ENCODE measurements at places on chromosomes 7 and 10. TPM values are rescaled to one million over a fixed set of nuclear protein-coding genes. Genes with fewer than 3 reads are reported as not detected.

The PDIA4 gene
- 44.8 TPM for total RNA-seq

The PLAU gene
- total RNA-seq = 0.30 TPM

The ARPC1B gene
- total RNA-seq = 170 TPM

The XRCC2 gene
- 1.5 TPM for total RNA-seq

The GNAT3 gene
- not detected for total RNA-seq

DNA sequence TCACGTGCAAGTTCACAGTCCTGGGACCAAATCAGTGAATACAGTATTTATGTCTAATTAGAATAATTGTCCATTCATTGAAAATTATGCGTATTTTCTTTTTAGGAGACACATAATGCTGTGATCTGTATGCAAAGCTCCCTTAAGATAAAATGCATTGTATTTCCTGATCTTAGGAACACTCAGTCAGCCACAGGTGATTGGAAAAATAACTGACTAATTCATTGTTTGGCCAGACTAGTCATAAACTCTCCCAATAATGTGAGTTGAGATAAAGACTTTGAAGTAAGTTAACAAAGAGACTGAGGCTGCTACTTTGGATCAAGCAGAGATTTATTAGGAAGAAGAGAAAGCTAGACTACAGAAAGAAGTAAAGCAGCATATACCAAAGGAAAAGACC lies 182.2 kb downstream of the GNAI1 start:
- H3K4me3 ChIP-seq = no peak overlapping the region
- no peak overlapping the region for H3K27ac ChIP-seq
- H3K27me3 ChIP-seq = no peaks in the 10 kb centered on the region
- no peaks in the 10 kb centered on the region for H3K36me3 ChIP-seq

GRCh38 chr7:122304996-122305421 lies 459 bp upstream of the FEZF1 start:
- H3K36me3 ChIP-seq = peaks cover 5% of the 10 kb centered on the region
- no peak overlapping the region for H3K27ac ChIP-seq
- no peak for DNase-seq
- H3K4me3 ChIP-seq = no peak overlapping the region
- peaks cover 3% of the 10 kb centered on the region for H3K4me1 ChIP-seq

GRCh38 chr7:34096777-34097176 lies 191.4 kb downstream of the BMPER start:
- no peaks in the 10 kb centered on the region for H3K4me1 ChIP-seq
- no peak for DNase-seq
- H3K27ac ChIP-seq = no peak overlapping the region
- no peak overlapping the region for H3K4me3 ChIP-seq

DNA sequence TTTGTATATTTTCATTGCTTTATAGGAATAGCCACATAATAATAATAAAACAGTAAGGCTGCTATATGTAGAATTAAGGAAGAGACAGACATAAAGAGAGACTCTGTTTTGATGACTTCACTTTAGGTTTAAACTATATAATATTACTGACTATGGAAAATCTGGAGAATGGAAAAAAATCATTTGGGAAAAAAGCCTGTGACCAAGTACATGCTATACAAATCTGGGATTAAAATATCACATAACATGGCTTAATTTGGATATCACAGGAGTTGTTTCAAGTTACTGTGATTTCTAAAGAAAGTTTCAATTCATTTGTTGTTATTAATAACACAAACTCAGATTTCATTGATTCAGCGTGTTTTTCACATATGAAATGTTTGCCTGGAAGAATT lies 7.7 kb downstream of the PLCE1 start:
- no peak overlapping the region for H3K27ac ChIP-seq
- H3K36me3 ChIP-seq = no peaks in the 10 kb centered on the region
- no peak overlapping the region for H3K4me3 ChIP-seq
- peaks cover 53% of the 10 kb centered on the region for H3K27me3 ChIP-seq
- DNase-seq = no peak

DNA sequence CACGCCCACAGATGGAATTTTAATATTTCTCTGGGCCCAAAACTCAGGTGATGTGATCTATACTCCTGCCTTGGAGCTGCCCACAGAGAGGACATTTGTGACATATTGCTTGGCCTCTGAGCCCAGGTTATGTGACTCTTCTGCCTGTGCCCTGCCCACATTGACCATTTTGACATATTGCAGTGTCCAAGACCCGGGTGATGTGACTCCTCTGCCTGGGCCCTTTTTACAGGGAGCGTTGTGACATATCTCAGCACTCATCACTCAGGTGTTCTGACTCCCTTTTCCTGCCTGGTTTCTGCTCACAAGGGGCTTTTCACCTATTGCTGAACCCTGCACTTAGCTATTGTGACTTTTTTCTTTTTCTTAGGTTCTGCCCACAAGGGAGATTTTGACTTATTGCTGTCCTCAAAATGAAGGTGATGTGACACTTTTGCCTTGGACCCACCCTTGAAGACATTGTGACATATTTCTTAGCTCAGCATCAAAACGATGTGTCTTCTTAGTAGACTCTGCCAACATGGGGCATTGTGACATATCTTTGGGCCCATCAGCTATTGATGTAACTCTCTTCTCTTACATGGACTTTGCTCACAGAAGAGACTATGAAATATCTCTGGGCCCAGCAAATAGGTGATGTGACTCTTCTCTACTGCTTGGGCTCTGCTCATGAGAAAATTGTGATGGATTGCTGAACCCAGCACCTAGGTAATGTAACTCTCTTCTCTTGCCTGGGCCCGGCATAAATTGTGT lies 11.0 kb upstream of the ZNF107 start:
- H3K27ac ChIP-seq = no peak overlapping the region
- H3K4me3 ChIP-seq = no peak overlapping the region
- no peak for DNase-seq

- no peaks in the 10 kb centered on the region for H3K36me3 ChIP-seq
- H3K27me3 ChIP-seq = peaks cover 11% of the 10 kb centered on the region
- H3K4me1 ChIP-seq = peaks cover 4% of the 10 kb centered on the region
- no peak for DNase-seq
- H3K4me3 ChIP-seq = no peak overlapping the region
- no peak overlapping the region for H3K27ac ChIP-seq
Measured at GRCh38 chr7:74482629-74483401, 29.1 kb downstream of the GTF2IRD1 start.

DNA sequence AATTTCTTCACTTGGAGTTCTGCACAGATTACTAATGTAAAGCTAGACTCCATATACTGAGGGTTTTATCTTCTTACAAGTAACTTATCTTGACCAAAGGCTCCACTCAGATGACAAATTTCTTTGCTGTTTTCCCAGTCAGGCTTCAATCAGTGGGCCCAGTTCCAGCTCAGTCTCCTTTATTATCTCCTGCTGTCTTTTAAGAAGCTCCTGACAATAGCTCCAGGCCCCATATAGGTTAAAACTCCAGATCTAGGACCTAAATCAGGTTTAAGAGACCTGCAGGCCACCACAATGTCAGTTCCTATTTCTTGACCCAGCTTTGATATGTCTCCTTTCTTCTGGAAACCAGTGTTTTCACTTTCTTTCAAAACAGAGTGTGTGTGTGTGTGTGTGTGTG lies 165.2 kb downstream of the RELN start:
- H3K36me3 ChIP-seq = no peaks in the 10 kb centered on the region
- no peak overlapping the region for H3K27ac ChIP-seq
- H3K27me3 ChIP-seq = peaks cover 1% of the 10 kb centered on the region
- no peak for DNase-seq
- H3K4me1 ChIP-seq = no peaks in the 10 kb centered on the region
- no peak overlapping the region for H3K4me3 ChIP-seq

DNA sequence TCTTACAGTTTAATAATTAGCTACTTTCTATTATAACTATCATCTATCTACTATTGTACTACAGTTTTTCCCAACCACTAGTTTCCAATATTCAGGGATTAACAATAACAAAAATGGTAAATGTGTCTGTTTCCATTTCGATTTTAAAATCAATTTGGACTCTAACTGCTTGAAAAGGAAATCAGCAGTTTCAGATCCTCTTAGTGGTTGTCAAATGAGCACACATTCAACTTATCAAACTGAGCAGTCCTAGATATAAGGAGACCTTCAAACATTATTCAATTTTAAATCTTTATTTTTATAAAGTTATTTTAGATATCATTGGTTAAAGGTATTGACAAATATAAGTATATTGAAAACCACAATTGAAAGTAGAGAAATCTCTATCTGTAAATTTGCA lies 46.8 kb upstream of the CD36 start:
- no peaks in the 10 kb centered on the region for H3K36me3 ChIP-seq
- H3K27ac ChIP-seq = no peak overlapping the region
- no peaks in the 10 kb centered on the region for H3K27me3 ChIP-seq
- no peak overlapping the region for H3K4me3 ChIP-seq
- no peak for DNase-seq
- H3K4me1 ChIP-seq = no peaks in the 10 kb centered on the region

DNA sequence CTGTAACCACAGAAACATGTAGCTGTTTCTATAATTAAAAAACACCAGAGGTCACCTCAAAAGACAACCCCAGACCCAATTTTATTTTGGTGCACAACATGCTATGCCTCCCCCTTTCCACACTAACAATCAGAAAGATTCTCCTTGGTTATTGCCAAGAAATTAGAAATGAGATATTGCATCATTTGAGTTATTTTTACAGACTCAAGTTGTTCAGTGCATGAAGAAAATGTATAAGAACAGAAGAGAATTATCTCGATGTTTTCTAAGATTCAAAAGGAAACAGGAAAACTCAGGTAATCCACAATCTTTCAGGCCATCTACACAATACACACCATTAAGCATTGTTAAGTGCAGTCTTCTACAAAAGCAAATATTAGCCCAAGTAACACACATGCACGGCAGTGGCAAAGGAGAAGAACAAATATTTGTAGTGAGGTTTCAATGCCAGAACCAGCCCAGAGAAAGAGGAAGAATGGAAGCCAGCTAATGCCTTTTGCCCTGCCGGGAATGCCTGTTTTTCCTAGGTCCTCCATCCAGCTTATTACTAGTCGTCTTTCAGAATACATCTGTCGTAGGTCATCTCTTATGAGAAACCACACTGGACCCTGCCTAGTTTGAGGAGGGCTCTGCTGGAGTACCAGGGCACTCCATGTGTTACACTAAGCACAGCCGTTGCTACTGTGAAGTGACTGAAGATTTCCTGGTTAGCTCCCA lies 67.6 kb upstream of the C1GALT1 start:
- no peak overlapping the region for H3K27ac ChIP-seq
- H3K27me3 ChIP-seq = no peaks in the 10 kb centered on the region
- no peak overlapping the region for H3K4me3 ChIP-seq
- DNase-seq = no peak
- peaks cover 3% of the 10 kb centered on the region for H3K4me1 ChIP-seq

DNA sequence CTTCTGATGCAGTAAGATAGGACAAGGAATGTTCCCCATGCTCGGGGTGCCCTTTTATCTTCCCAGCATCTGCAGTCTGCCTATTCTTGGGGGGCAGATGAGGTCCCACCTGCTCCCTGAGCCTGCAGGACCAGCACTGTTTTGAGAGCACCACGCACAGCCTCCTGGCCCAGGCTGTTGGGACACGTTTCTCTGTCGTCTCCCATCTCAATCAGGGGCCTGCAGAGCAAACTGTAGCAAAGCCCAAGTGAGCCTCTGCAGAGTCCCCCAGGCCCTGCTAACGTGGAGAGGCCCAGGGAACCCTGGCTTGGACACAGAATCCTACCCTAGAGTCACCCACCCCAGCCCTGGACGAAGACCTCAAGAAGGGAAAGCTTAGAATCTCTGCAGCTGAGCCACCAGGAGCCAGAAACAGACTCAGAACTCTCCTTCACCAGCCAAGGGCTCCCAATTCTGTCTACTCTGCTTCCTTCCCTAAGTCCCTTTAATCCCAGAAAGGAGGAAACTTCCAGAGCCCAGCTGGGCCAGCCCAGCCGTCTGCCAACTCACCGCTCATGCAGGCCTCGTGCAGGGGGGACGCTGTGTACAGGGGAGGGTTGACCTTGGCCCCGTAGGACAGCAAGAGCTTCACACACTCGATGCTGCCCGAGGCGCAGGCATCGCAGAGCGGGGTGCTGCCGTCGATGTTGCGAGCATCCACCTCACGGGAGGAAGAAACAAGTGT lies 15.6 kb downstream of the ASB13 start:
- no peak for DNase-seq
- peaks cover 3% of the 10 kb centered on the region for H3K36me3 ChIP-seq
- no peak overlapping the region for H3K4me3 ChIP-seq
- peaks cover 12% of the 10 kb centered on the region for H3K4me1 ChIP-seq
- H3K27ac ChIP-seq = no peak overlapping the region

- no peaks in the 10 kb centered on the region for H3K36me3 ChIP-seq
- no peak overlapping the region for H3K27ac ChIP-seq
- no peak overlapping the region for H3K4me3 ChIP-seq
- peaks cover 11% of the 10 kb centered on the region for H3K27me3 ChIP-seq
Measured at GRCh38 chr10:21463436-21463835, 62.0 kb downstream of the SKIDA1 start.

GRCh38 chr10:1595726-1596125 lies 141.6 kb downstream of the ADARB2 start:
- no peak overlapping the region for H3K27ac ChIP-seq
- no peak overlapping the region for H3K4me3 ChIP-seq
- peaks cover 3% of the 10 kb centered on the region for H3K27me3 ChIP-seq
- H3K36me3 ChIP-seq = no peaks in the 10 kb centered on the region

GRCh38 chr7:2571409-2571808 lies 12.6 kb downstream of the IQCE start:
- no peaks in the 10 kb centered on the region for H3K36me3 ChIP-seq
- H3K27ac ChIP-seq = no peak overlapping the region
- H3K4me1 ChIP-seq = peaks cover 10% of the 10 kb centered on the region
- no peak overlapping the region for H3K4me3 ChIP-seq
- H3K27me3 ChIP-seq = no peaks in the 10 kb centered on the region
- DNase-seq = no peak
